ENCODE measurements at places on chromosomes 11 and 22.
A peak's percentile ranks its signal among the peaks of the same experiment; 100 is the strongest.

GRCh38 chr11:72690166-72690565 lies 15.9 kb upstream of the PDE2A start:
- DNase-seq: no peak

GRCh38 chr11:68077617-68078582 lies 39.1 kb downstream of the TCIRG1 start:
- no peak for DNase-seq

- DNase-seq: peak; percentile 1
Measured at GRCh38 chr11:75986966-75987365, 172.0 kb downstream of the UVRAG start.

DNA sequence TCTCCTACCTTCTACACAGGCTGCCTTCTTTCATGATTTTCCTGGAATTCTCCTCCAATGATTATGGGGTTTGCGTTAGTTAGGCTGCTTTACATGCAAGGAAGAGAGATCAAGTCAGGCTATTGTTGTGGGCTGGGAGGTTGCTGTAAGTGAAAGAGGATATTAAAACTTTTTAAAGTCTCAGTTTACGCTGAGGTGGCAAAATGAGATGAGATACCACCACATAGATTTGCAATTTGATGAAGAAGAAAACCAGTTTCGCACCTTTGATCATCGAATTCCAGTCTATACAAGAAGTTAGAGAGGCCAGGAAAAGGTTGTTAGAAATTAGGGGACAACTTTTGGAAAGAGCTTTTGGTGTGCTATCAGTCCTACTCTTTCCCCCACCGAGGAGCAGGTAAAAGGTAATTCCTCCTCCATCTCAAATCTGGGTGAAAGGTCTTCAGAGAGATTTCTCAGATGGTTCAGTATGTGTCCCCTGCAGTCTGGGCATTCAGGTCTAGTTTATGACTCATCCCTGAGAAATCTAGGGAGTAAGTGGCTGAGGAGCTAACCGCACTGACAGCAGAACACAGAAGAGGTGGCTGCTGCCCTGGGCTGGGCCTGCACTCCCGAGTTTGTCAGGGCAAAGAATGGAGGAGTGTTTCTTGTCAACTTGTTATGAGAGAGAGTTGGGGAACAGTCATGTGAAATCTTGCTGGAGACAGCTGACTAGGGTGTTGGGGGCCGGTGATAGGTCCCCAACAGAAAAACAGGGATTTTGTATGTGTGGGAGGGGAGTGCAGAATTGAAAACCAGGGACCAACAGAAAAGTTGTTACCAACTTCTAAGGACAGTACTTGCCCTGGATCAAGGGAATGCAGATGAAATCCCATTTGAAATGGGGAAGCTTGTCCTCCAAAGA lies 34.7 kb downstream of the CCDC83 start:
- no peak for DNase-seq

- no peak for DNase-seq
Measured at GRCh38 chr11:12860827-12861226, 148.3 kb upstream of the RASSF10 start.

Data from NCI-H2081 (cell line).